ENCODE measurements at places on chromosomes 6 and 20.

- DNase-seq = no peak
- peaks cover 4% of the 10 kb centered on the region for H3K36me3 ChIP-seq
- peaks cover 3% of the 10 kb centered on the region for H3K4me1 ChIP-seq
- H3K27ac ChIP-seq = no peak overlapping the region
- H3K4me3 ChIP-seq = no peak overlapping the region
Observed at GRCh38 chr6:82204020-82204419, 43.5 kb downstream of the IBTK start.

DNA sequence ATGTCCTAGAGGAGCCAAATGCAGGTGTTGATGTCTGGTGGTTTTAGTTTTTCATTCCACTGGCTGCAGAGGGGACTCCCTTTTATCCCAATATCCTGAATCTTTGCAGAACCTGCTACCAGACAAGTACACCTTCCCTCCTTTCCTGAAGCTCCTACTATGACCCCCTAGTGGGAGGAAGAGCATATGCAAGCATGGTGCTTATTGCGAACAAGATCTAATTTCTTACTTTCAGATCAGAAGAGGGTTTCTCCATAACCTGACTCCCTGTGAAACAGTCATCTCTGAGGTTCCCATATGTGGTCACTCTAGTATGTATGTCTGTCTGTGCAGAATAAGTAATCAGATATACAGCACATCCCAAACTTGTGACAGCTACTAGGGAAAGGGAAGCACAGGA is 277.2 kb downstream of the ARHGAP18 start:
- H3K36me3 ChIP-seq = no peaks in the 10 kb centered on the region
- H3K27ac ChIP-seq = no peak overlapping the region
- no peak for DNase-seq
- no peaks in the 10 kb centered on the region for H3K27me3 ChIP-seq
- H3K4me1 ChIP-seq = peaks cover 17% of the 10 kb centered on the region

GRCh38 chr6:108635505-108636226 is 74.9 kb downstream of the FOXO3 start:
- H3K4me1 ChIP-seq = peaks cover 75% of the 10 kb centered on the region

- no peak for DNase-seq
- H3K27ac ChIP-seq = no peak overlapping the region
- no peaks in the 10 kb centered on the region for H3K4me1 ChIP-seq
- no peak overlapping the region for H3K4me3 ChIP-seq
- H3K36me3 ChIP-seq = no peaks in the 10 kb centered on the region
- no peaks in the 10 kb centered on the region for H3K27me3 ChIP-seq
Observed at GRCh38 chr6:56357616-56358373, 110.4 kb upstream of the COL21A1 start.

DNA sequence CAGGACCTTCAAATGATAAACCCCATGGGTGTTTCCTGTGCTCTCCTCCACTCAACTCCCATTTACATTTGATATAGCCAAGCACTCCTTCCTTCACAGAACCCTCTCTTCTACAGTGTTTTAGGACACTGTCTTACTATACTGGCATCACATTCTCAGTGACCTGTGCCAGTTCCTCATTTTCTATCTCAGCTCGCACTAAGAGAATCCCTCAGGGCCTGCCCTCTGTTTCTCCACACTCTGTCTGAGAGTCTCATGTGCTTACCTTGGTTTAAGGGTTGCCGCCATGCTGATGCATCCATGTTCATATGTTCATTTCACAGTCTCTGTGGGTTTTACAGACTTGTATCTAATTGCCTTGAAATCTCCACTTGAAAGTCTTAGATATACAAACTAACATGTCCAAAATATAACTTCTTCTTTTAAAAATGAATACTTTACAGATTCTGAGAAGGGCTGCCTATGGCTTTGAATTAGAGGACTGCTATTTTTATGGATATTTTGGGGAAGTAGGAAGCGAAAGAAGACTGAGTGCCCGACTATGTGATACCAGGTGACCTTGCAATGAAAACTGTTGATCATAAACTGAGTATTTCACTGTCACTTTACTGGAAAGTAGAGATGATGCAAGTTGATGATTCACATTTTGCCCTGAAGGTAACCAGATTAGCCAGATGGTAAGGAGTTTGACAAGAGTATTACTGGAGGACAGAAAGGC is 153.1 kb upstream of the SIM1 start:
- no peak for DNase-seq
- H3K4me1 ChIP-seq = no peaks in the 10 kb centered on the region
- H3K36me3 ChIP-seq = no peaks in the 10 kb centered on the region
- H3K27me3 ChIP-seq = no peaks in the 10 kb centered on the region
- no peak overlapping the region for H3K27ac ChIP-seq
- H3K4me3 ChIP-seq = no peak overlapping the region

DNA sequence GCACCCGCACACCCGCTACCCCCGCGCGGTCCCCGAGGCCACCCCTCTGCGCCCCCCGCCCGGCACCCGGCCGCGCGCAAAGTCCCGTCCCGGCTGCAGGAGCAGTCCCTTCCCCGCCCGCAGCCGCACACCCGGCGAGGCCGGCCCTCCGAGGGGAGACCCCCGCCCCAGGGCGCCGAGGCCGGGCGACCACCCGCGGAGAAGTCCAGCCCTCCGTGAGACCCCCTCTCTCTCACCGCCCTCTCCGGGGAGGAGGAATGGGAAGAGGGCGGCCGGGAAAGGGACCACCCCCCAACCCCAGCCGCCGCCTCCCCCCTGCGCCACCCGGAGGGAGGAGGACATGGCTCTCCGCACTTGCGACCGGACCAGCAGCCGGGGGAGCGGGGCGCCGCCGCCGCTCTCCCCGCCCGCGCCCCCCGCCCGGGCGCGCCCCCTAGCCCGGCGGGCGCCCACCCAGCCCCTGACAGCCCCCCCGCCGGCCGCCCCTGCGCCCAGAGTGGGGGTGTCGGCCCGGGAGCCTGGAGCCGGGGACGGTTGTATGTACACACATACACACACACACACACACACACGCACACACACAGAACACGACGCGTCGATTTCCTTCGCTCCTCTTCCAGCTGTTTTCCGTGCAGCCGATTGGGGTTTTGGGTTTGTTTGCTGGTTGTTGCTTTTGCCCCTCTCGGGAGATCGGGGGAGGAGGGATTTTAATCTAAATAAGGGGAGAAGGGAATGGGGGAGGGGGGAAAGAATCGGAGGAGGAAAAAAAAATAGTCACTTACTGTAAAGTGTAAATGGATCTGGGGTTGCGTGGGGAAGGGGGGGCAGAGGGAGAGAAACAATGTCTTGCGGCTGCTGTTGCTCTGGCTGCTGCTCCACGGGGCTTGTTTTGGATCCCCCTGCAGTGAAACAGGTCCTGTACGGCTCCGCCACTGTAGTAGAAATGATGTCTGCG is at the start of gene ATXN1:
Gene ATXN1, minus strand, starts transcription at position 945 of the 955 bp plus-strand sequence.
- peaks cover 34% of the 10 kb centered on the region for H3K4me1 ChIP-seq
- H3K4me3 ChIP-seq = peak within 1 kb of the TSS; percentile 94
- no peaks in the 10 kb centered on the region for H3K36me3 ChIP-seq
- H3K27ac ChIP-seq = peak within 1 kb of the TSS; percentile 99
- no peaks in the 10 kb centered on the region for H3K27me3 ChIP-seq

DNA sequence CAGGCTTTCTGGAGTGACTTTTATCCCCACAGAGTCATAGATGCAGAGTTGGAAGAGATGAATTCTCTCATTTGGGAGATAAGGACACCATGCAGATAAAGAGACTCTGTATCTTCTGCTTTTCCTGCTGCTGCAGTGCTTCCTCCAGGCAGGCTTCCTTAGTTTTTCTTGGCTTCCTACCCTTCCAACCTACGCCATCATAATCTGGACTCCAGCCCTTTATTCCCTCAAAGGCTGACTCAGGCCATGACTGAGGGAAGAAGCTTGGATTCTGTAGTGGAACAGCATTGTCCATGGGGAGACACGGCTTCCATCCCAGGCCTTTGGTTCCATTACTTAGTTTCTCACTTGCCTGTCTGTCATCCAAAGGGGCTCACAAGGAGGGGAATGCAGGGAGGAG is 6.5 kb upstream of the RNF24 start:
- no peak overlapping the region for H3K4me3 ChIP-seq
- H3K36me3 ChIP-seq = no peaks in the 10 kb centered on the region
- H3K4me1 ChIP-seq = no peaks in the 10 kb centered on the region

DNA sequence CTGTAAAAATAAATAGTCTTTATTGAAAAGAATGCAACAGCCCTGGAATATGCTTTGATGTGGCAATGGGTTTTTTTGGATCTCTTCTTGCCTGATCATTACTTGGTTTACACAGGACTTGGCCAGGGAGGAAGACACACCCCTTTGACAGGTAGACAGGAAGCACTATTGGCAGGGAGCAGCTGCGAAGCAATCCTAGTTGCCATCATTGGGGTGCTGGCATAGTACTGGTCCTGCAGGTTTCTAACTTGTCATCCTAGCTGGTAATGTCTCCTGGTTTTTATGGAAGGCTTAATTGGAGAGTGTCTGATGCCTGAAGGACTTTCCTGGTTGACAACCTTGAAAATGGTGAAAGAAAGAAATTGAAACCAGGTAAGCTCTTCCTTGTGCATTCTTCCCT is 71.2 kb upstream of the CCN6 start:
- no peaks in the 10 kb centered on the region for H3K36me3 ChIP-seq
- DNase-seq = no peak
- H3K4me3 ChIP-seq = no peak overlapping the region
- H3K27ac ChIP-seq = no peak overlapping the region
- H3K27me3 ChIP-seq = peaks cover 5% of the 10 kb centered on the region

- H3K4me1 ChIP-seq = peaks cover 16% of the 10 kb centered on the region
- H3K27me3 ChIP-seq = no peaks in the 10 kb centered on the region
- no peak for DNase-seq
- H3K4me3 ChIP-seq = no peak overlapping the region
- no peak overlapping the region for H3K27ac ChIP-seq
- H3K36me3 ChIP-seq = no peaks in the 10 kb centered on the region
Observed at GRCh38 chr6:118502169-118502568, 45.9 kb upstream of the PLN start.

- H3K4me3 ChIP-seq = peak overlapping the region; percentile 26
- H3K4me1 ChIP-seq = peaks cover 10% of the 10 kb centered on the region
- no peaks in the 10 kb centered on the region for H3K36me3 ChIP-seq
- H3K27me3 ChIP-seq = no peaks in the 10 kb centered on the region
- no peak overlapping the region for H3K27ac ChIP-seq
- DNase-seq = no peak
Observed at GRCh38 chr6:127483399-127484055, 24.3 kb upstream of the KIAA0408 start.

GRCh38 chr20:6689339-6689973 is 78.0 kb upstream of the BMP2 start:
- DNase-seq = no peak
- H3K36me3 ChIP-seq = no peaks in the 10 kb centered on the region
- H3K4me3 ChIP-seq = no peak overlapping the region
- no peaks in the 10 kb centered on the region for H3K27me3 ChIP-seq
- no peaks in the 10 kb centered on the region for H3K4me1 ChIP-seq

DNA sequence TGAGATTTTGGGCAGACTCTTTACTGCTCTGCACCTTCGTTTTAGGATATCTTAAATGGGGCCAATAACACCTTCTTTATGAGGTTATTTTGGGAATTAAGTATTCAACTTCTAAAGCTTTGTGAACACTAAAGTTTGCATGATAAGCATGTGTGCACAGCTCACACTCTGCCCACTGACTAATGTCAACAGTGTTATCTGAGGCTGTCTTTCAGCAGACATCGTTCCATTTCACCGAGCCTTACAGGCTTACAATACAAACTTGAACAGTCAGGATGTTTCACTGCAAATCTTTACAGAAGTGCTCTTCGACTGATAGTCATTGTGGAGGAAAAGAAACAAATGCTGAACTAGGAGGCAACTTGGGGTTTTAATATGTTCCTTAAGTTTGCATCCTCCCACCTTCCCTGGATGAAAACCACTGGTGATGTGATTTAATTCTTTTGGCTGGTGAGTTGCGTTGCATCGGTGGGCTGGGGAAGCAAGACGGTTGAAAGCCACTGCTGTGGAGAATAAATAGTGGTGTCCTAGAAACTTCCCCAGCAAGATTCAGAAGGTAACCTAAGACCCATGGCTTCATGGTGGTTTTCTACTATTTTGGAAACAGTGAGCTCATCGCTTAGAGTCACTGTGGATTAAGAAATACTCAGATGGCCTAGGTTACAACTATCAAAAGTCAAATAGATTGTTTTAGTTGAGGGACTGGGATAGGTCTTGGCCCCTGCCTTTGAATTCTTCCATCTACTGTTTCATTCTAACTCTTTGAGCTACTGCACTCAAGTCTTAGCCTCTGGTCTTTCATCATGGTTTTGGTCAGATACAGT is 167.2 kb upstream of the MAP3K7 start:
- H3K4me3 ChIP-seq = no peak overlapping the region
- no peaks in the 10 kb centered on the region for H3K36me3 ChIP-seq
- H3K27ac ChIP-seq = peak overlapping the region; percentile 59
- no peaks in the 10 kb centered on the region for H3K4me1 ChIP-seq

DNA sequence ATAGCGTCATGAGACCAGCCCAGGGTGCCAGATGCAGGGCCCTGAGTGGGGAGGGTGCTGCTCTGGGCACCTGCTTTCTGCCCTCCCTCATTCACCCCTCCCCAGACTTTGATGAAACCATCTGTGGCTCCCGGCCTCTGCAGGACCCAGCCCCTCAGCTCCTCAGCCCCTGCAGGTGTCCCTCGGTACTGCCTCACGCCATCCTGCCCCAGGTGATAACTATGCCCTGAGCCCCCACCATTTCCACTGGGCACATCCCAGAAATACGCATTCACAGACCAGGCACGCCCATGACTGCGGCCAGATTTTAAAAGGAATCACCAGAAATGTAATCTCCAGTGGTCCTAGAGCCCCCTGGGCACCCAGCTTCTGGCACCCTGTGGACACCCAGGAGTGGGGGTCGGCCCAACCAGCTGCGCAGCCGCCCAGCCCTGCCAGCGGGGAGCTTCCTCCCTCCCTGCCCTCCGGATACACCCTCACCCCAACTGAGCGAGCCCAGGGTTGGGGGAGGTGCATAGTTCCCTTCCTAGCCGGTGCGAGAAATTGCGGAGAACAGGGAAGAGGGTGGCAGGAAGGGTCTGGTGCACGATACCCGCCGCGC is 615 bp upstream of the NTSR1 start:
- H3K27ac ChIP-seq = no peak overlapping the region
- H3K27me3 ChIP-seq = peaks cover 2% of the 10 kb centered on the region
- no peak overlapping the region for H3K4me3 ChIP-seq
- H3K36me3 ChIP-seq = no peaks in the 10 kb centered on the region
- no peaks in the 10 kb centered on the region for H3K4me1 ChIP-seq
- DNase-seq = no peak

- H3K36me3 ChIP-seq = no peaks in the 10 kb centered on the region
- H3K4me3 ChIP-seq = peak overlapping the region; percentile 64
- DNase-seq = no peak
- H3K27me3 ChIP-seq = no peaks in the 10 kb centered on the region
Observed at GRCh38 chr20:14334306-14334930, 3.0 kb downstream of the FLRT3 start.

- H3K36me3 ChIP-seq = no peaks in the 10 kb centered on the region
- H3K4me1 ChIP-seq = peaks cover 6% of the 10 kb centered on the region
- H3K27me3 ChIP-seq = no peaks in the 10 kb centered on the region
- H3K27ac ChIP-seq = peak overlapping the region; percentile 46
Observed at GRCh38 chr6:11525468-11526155, 11.9 kb upstream of the TMEM170B start.

All from psoas muscle (tissue), 8 donors.